ENCODE measurements at places on chromosomes 7 and 10.

DNA sequence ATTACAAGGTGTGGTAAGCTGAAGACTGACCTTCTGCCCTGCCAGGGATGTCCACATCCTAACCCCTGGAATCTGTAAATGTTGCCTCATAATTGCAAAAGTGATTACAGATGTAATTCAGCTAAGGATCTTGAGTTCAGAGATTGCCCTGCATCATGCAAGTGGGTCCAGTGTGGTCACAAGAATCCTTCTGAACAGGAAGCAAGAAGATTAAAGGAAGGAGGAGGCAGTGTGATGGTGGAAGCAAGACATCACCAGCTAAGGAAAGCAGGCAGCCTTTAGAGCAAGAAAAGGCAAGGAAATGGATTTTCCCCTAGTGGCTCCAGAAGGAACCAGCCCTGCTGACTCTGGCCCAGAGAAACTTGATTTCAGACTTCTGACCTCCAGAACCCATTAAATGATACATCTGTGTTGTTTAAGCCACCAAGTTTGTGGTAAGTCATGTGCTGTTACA, 78.1 kb downstream of the USP6NL start:
- no peak for DNase-seq

DNA sequence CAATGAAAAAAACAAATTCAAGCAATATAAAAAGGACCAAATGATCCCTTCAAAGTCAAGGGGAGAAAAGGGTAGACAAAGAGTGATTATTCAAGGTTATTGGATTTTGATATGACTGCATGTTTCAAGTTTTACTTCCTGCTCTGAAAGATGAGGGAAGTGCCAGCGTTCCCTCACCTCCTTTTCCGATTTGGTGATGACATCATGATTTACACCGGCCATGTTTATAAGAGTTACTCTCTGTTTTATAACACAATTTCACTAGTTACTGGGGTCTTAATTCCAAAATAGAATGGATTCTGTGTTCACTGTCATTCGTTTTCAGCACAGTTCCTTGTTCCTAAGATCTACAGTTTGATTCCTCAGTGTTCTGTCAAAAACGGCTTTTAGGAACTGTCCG, 60.5 kb upstream of the CPXM2 start:
- no peak for DNase-seq

DNA sequence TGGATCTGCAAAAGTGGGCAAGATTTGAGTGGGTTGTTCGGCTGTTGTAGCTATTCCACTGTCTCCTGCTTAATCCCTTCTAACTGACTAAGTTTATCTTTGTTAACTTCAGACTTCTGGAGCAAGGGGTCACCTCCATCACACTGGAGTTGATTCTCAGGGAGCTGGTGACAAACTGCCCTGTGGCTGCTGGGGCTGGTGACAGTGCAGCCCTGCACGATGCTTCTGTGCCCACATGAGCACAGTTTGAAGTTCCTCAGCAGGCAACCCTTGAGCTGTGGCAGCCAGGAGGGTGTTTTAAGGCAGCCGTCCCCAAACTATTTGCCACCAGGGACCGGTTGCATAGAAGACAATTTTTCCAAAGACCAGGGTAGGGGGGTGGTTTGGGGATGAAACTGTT, 40.5 kb downstream of the ADRB1 start:
- no peak for DNase-seq

GRCh38 chr10:14403359-14403758, 72.6 kb upstream of the FRMD4A start:
- DNase-seq = no peak

Data from GM06990 (cell line).